ENCODE measurements at places on chromosomes 7 and 10.

DNA sequence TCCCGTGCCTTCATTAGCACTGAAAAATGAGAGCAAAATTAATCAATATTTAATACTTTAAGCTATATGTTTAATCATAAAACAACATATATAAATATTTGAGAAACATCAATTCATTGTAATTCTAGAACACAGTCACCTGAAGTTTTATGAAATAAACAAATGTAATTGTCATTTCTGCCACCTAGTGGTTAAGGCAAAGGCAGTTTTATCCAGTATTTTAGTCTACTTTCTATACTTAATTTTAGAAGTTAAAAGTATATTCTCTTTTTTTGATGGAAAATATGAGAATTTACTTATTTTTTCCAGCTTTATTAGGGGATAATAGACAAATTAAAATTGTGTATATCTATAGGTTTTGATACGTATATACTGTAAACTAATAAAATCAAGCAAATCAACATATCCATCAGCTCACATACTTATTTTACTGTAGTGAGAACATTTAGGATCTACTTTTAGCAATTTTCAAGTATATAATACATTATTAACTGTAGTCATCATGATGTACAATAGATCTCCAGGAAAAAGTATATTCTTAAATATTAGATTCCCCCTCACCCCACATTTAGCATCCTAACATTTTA is 16.9 kb downstream of the PCGF6 start:
- no peak for DNase-seq

DNA sequence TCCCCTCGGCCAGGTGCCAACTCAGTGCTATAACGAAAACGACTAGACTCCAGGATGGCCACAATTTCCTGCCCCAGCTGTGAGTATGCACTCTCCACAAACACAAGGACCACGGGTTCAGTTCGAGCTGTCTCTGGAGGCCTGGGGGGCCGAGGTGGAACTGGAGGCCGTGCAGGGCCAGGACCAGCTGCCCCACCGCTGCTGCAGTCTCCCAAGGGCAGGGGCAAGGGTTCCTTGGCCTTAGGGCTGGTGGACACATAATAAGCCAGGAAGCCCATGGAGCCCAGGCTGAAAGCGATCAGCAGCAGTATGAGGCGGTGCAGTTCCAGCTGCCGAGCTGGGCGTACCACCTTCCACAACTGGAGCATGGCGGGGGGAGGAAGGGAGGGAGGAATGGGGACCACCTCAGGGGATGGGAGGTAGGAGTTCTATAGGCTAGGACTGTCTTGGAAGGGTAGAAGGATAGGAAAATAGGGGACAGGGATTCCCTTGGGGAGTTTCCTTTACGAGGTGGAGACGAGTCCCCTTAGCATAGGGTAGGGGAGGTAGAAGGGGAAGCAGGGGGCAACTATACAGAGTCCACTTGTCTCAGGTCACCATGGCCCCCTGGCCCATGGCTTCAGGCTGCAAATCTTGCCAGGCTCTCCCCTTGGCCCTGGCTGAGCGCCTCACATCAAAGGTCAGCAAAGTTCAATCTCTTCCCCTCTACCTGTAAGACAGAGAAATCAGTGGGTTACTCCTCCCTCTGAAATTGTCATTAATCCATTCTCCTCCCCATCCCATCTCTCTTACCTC is 3.2 kb downstream of the NDST2 start:
- no peak for DNase-seq

DNA sequence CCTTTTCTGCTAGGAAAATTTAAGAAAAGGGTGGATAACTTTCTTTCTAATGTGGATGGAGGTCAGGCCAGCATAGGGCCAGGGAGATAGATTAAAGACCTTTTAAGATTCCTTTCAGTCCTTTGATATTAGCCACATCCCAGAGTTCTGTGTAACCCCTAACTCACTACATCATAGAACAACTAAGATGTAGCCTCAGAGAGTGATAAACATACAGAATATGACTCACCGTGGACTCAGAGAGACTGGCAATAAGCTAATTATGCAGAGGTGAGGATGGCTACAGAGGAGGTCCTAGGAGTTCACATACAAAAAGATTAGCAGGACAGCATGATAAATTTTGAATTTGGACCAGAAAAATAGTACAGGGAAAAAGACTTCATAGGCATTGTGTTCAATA is 141.0 kb downstream of the AOAH start:
- no peak for DNase-seq

DNA sequence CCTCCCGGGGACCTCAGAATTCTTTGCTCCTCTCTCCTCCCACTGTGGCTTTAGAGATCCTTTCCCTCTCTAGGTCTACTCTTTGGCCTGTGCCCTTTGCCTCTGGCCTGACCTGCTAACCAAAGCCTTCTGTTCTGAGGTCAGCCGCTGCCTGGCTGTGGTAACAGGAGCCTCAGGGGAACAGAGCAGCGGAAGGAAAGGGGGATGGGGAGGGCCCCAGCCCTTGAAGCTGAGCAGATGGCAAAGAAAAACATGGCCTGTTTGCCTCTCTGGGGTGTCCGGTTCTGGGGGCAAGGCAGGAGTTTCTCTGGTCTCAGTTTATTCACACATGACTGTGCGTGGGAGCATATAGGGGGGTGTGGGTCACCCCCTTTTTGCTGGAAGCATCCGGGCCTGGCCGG is 28.2 kb downstream of the COL26A1 start:
- peak; percentile 10 for DNase-seq

GRCh38 chr7:29019387-29019786 is 61.3 kb upstream of the TRIL start:
- no peak for DNase-seq

DNA sequence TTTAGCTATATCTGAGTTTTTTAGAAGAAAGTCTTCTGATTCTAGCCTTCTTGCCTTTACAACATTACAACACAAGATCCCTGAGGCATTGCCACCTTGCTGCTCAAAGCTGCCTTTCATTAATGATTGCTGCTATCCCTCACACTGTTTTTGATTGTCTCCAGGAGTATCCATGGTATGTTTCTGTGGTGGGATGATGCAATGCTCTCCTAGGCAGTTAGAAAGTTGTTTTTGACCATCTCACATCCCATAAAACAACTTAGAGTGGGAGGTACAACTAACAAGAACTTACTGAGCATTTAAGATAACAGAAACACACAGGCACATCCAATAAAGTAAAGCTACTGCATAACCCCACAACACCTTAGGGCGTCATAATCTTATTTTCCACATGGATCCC is 1156.0 kb upstream of the LRRTM3 start:
- no peak for DNase-seq

DNA sequence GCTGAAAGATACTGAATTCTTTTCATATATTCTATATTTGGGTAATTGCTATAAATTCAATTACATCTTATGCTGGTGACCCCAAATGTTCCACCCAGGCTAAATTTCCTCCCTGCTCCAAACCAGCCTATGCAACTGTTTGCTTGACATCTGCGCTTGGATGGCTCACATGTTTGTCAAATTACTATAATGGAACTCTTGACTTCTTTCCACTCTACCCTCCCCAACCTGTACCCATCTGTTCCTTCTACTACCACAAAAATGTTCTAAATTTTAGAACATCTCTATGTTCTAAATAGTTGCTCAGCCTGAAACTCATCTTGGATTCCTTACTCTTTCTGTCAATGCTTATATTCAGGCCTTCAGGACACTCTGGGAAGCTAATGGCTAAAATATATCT is 249.9 kb upstream of the SMIM30 start:
- DNase-seq: no peak

DNA sequence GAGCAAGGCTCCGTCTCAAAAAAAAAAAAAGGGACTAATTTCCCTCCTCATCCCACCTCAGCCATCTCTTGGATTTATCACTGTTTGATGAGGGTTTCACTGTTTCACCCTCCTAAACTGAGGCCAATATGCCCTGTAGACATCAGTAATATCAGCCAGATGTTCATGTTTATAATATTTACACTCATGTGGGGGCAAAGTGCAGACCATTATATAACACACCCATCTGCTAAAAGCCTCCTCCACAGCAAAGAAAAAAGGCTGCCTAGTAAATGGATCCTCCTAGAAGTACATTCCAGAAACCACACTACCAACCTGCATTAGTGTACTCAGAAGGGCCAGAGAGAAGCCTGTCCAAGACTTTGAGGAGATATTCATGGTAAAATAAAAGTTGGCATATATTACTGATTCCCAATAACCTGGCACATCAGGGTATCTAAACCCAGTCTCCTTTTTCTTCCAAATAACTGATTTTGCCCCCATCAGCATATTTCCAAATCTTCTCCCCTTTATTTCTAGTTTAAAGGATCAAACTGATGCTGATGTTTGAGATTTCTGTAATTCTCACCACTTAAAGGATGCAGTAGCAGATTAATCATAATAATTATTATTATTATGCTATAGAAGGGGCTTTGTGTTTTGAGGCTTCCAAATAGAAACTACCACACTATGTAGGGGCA is 55.1 kb downstream of the LGI1 start:
- DNase-seq: no peak

- no peak for DNase-seq
These were observed 6.5 kb downstream of the NACAD start for GRCh38 chr7:45082031-45082830.

DNA sequence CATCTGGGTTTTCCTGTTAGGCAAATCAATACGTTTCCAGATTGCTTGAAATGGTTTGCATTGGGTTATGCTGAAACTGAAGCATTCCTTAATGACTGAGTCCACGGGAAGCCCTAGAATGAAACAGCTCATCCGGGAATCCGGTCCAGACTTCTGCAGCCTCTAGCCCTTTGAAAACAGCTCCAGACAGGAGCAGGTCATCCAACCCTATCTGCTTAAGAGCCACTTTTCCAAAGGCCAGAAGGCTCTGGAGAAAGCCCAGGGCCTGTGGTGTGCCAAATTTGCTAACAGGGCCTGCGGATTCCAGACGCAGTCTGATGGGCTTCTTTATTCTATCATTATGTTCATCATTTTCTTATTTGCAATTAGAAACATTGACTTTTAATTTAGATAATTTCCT is 265.4 kb downstream of the SKIDA1 start:
- DNase-seq: no peak

GRCh38 chr10:5018134-5018533 is 14.5 kb upstream of the AKR1C2 start:
- DNase-seq: no peak

DNA sequence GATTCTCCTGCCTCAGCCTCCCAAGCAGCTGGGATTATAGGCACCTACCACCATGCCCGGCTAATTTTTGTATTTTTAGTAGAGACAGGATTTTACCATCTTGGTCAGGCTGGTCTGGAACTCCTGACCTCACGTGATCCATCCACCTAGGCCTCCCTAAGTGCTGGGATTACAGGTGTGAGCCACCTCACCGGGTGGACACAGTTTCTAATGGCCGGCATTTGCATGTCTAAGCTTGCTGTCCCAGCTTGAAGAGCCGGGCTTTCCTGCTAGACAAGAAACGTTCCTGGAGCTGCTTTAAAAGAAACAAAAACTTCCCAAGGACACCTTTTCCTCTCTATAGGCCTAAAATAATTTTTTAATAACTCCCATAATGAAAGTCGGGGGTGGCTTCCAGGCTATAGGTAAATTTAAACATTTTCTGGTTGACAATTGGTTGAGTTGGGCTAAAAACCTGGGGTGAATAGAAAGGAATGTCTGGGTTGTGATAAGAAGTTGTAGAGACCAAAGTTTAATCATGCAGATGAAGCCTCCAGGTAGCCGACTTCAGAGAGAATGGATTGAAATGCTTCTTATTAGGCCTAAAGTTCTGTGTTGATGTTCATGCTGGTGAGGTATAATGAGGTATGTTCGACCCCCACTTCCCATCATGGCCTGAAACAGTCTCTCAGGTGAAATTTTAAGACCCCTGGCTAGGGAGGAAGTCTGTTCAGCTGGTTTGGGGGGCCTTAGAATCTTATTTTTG is 8.8 kb downstream of the ACADSB start:
- no peak for DNase-seq

DNA sequence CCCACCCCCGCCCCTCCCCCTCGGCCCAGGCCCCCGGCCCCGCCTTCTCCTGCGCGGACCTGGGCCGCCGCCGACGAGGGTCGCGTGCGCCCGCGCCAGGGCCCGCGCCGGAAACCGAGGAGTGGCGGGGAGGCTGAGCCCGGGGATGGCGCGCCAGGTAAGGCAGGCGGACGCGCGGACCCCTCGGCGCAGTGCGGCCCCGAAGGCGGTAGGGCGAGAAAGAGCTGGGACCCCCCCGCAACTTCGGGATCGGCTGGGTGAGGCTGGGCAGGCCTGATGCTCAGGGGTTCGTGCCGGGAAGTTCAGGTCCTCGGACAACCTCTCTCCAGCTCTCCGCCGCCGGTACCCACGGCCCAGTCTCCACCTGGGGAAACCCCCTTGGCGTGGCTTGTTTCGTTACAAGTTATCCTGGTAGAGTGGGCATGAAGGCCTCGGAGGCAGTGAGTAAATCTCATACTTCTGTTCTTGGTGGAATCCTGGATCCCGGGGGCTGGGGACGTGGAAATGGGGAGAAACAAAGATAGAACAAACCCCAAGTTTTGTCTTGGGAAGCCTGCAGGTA is 58.4 kb downstream of the ZNF467 start:
- no peak for DNase-seq

GRCh38 chr7:387132-388022 is 97.4 kb downstream of the FOXL3 start:
- no peak for DNase-seq

GRCh38 chr10:61962971-61963370 is 61.5 kb downstream of the ARID5B start:
- DNase-seq: no peak

GRCh38 chr7:18212758-18213157 is 185.1 kb upstream of the PRPS1L1 start:
- no peak for DNase-seq

DNA sequence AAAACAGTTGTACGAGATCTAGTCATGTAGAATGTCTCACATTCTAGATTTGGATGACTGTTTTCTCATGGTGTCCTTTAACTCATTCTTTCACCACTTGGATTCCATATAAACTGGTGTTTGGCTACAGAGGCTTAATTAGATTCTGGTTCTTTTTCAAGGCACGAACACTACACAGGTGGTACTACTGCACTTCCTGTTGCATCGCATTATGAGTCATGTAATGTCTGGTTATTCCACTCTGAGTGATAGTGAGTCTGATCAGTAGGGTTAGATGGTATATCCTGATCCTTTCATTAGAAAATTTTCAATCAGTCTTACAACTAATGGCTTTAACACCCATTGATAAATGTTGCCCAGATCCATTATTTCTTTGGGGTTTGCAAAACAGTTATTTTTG is 11.2 kb upstream of the AKAP9 start:
- no peak for DNase-seq

- DNase-seq: no peak
These were observed 37.4 kb downstream of the SEMA3C start for GRCh38 chr7:80881351-80881900.

DNA sequence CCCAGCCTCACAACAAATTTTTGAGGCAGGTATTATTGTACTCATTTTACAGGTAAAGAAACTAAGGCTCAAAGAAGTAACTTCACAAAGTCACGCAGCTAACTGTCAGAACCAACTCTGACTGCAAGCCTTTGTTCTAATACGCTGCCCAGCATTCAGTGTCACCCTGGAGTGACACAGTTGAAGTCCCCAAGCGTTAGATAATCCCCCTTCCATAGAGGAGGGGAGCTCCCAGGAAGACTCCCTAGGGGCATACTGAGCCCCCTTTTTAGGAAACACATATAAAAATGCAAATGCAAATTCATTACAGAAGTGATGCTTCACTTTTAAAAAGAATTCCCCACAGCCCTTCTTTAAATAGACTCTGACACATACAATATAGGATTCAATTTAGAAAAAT is 101.0 kb upstream of the MACROH2A2 start:
- DNase-seq: no peak

GRCh38 chr10:61452655-61453641 is at the start of gene TMEM26:
TMEM26 (minus strand) TSS chr10:61453381; CDS start chr10:61453081, 300 bp downstream.
- no peak for DNase-seq

- no peak for DNase-seq
These were observed 54.9 kb upstream of the ANK3 start for GRCh38 chr10:60444494-60445064.
